ENCODE measurements at places on chromosomes 11 and 22.

DNA sequence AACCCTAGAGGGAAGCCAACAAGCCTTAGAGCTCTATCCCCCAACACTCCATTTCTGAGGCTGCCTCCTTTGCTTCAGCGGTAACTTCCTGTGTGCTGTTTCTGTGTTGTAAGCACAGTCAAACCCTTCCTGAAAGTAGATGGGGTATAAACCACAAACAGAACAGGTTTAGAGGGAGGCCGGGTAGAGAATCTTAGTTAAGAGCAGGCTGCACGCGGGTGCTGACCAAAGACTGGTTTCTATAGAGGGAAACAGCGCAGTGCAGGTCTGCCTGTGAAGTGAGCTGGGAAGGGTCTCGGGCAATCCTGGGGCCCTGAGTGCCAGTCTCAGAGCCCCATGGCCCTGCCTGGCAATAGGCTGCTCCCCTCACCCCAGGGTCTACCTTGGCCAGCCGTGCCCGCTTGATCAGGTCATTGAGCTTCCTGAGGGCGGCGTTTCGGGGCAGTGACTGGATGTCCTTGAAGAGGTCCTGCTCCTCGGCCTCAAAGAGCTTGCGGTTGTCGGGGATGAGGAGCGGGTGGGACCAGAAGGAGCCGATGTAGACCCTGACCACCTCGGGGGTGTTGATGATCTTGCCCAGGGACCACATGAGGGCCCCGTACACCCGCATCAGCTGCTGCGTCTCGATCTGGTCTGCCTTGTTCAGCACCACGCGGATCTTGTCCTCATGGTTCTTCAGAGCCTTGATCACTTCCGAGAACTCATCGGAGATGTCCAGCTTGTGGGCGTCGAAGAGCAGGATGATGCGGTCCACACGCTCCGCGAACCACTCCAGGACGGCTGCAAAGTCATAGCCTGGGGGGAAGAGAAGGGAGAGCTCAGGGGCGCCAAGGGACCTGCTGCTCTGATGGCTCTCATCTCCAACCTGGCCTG is 15.3 kb upstream of the CDC42BPG start:
- peak; percentile 69 for DNase-seq

- DNase-seq, result no peak
Measured at GRCh38 chr11:65090628-65091027, 5.4 kb upstream of the VPS51 start.

- no peak for DNase-seq
Measured at GRCh38 chr11:119371778-119372182, 9.7 kb downstream of the USP2 start.

GRCh38 chr11:28777126-28777525 is 668.9 kb downstream of the METTL15 start:
- DNase-seq, result no peak

DNA sequence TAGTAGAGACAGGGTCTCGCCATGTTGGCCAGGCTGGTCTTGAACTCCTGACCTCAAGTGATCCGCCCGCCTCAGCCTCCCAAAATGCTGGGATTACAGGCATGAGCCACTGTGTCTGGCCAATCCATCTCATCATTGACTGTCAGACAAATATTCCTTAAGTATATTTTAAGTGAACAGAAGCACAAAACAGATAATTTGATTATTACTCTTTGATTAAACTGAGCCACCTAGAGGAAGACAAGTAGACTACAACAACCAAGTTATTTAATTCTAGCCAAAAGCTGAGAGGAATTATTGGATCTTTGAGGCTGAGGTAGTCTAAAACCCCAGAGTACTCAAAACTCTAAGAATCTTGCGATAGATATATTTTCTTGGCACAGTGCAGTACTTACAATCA is 1.2 kb downstream of the ACRV1 start:
- DNase-seq, result no peak

- DNase-seq, result no peak
Measured at GRCh38 chr11:118660681-118661424, 18.6 kb downstream of the TREH start.

DNA sequence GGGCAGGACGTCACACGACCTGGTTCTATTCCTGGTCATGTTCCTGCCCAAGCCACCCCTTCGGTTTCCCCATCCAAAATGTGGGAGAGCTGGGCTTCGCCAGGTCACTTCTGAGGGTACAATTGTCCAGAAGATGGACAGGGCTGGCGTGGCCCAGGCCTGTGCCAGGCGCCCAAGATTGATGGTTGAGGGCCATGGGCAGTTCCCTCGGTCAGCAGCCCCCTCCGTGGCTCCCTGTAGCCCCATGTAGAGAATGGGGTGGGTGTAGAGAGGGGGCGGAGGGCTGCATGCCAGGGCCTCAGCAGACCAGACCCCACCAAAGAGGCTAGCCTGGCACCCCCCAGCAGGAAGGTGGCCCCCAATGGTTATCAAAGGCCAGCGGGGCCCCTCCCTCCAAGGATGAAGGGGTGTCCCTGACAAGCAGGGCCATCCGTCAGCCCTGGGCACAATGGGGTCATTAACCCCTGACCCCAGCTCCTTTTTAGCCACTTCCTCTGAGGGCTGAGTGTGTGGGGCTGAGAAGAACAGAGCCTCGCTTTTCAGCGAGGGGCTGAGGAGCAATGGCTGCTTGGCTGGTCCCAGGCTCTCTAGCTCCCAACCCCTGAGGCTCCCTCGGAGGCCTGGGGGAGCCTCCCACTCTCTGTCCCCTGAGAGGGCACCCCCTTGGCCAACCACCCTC is 11.0 kb upstream of the PICK1 start:
- DNase-seq, result no peak

DNA sequence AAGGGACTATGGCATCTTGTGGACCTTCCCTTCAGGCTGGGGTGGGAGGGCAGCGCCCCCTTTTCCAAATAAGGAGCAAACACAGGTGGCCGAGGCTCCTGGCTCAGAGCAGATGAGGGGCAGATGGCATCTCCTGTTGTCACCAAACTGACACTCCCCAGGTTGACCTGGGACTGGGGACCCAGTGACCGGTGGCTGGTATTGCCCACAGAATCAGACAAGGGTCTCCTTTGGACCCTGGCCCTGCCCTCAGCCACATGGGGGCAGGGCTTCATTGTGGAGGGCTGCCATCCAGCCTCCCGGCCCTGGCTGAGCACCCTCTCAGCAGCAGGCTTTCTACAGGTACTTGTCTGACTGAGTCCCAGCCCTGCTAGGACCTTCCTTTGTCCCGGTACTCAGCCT is 842 bp upstream of the SIGIRR start:
- DNase-seq, result no peak

GRCh38 chr22:50568626-50569025 is 5.9 kb upstream of the SYCE3 start:
- no peak for DNase-seq

DNA sequence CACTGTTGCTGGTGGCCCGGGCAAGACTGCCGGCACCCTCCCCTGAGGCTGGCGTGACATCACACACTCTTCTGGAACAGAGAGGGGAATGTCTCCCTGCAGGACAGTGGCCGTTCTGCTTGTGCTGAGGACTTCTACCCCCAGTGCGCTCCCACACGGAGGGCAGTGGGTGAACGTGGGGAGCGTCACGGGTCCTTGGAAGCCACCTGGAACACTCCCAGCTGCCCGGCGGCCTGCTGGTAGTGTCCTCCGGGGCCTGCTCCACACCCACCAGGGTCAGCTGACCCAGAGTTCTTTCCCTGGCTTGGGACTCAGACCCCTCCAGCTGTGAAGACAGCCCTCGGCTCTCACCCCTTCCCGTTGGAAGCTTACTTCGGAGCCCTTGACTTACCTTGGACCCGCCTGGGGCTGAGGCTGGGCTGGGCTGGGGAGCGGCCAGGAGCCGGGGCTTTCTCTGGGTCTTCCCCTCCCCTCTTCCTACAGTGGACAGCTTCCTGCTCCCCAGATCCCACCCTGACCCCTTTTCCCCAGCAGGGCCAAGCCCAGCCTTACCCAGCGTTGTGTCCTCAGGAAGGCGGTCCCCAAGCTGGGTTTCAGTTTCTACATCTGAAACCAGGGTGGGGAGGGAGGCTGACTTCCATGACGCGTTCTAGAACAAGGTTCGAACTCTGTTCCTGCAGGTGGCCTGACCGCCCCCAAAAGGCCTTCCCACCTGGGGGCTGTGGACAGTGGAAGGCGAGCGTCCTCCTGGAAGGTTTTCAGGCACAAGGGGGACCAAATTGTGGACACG is 14.8 kb upstream of the GAL start:
- no peak for DNase-seq

DNA sequence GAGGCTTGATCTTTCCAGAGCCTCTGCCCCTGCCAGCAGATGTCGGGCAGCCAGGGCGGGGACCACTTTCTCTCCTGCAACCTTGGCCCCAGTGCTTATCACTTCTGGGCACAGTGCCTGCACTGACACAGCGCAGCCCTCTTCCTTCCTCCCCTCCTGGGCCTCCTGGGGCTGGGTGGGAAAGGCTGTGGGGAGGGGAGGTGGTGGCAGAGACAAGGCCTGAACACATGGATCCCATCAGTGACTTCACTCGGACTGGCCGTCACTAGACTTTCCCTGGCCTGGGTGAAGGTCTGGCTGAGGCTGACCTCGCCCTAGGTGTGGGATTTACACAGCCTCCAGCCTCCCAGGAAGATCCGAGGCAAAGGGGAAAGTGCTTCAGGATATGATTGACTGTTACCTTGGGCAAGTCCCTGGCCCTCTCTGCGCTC is 68.1 kb downstream of the LRRC32 start:
- DNase-seq, result peak; percentile 16

GRCh38 chr22:46125816-46126765 is 24.2 kb upstream of the PPARA start:
- DNase-seq, result no peak

DNA sequence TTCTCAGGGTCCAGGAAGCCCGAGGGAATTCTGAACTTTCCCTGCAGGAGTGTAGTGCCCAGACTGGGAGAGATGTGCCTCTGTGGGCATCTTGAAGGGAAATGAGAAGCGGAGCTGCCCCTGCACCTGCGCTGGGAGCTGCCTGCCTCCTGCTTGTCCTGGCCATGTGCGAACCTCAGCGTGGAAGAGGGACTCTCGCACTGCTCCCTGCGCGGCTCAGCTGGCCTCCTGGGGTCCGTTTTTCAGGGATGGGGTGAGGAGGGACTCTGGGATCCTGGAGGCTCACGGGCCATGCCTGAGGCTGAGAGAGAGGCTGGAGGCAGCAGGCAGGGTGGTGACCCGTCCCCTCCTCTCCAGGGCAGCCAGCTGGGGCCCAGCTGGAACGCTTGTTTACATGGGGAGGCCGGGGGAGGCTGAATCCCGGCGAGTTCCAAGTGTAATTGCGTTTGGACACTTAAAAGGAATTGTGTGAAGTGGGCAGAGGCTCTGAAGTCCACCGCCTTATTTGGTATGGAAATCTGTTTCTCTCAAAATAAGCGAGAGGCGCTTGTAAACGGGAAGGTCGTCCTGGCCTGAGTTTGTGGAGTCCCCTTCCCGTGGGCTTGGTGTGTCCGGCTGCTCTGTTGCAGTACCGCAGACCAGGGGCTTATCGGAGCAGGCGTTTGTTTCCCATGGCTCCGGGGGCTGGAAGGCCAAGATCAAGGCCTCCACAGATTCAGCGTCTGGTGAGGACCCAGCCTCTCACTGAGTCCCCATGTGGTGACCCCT is 1.2 kb upstream of the MRGPRF start:
- DNase-seq, result no peak

DNA sequence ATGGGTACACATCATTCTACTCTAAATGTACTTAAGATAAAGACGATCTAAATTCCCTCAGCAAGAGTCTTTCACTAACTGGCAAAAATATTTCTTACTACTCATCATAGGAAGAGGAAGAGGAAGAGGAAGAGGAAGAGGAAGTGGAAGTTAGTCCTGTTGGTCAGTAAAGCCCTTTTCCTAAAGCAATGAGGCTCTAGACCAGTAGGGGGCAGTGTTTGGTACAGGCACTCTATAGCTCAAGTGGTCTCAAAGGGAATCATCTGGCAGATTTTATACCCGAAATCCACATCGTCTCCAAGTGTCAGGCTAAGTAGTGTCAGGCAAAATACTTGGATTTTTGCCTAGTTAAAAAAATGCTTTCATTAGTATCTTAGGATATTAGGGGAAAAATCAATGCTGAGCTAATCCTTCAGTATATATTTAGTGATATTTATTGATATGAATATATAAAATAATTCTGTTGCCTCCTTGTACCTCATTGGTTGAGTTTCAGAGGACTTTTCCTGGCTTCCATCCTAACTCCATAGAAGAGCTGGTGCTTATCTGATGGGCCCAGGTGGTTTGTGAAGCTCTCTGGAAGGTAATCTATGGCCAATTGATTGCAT is 7.7 kb downstream of the BLID start:
- no peak for DNase-seq

GRCh38 chr11:95419915-95420314 is 188.9 kb upstream of the SESN3 start:
- no peak for DNase-seq

GRCh38 chr11:90656171-90656570 is 433.3 kb upstream of the CHORDC1 start:
- no peak for DNase-seq

Measured in naive thymus-derived CD4-positive, alpha-beta T cell (primary cell).